HepG2 (cell line): ENCODE measurements at places on chromosomes 16 and 17. TPM values are rescaled to one million over a fixed set of nuclear protein-coding genes. Genes with fewer than 3 reads are reported as not detected.

ZACN gene
- total RNA-seq = 0.15 TPM in 1 of 2 replicates, not detected in the other

ZG16 gene
- 0.07 and 0.15 TPM in 2 replicates for total RNA-seq

HSPB9 gene
- 0.13 and 0.24 TPM in 2 replicates for total RNA-seq

C1QTNF1 gene
- 0.18 and 0.36 TPM in 2 replicates for total RNA-seq

MT1E gene
- total RNA-seq = 1,072 and 1,398 TPM in 2 replicates

CD300LG gene
- not detected in 2 replicates for total RNA-seq

DNA sequence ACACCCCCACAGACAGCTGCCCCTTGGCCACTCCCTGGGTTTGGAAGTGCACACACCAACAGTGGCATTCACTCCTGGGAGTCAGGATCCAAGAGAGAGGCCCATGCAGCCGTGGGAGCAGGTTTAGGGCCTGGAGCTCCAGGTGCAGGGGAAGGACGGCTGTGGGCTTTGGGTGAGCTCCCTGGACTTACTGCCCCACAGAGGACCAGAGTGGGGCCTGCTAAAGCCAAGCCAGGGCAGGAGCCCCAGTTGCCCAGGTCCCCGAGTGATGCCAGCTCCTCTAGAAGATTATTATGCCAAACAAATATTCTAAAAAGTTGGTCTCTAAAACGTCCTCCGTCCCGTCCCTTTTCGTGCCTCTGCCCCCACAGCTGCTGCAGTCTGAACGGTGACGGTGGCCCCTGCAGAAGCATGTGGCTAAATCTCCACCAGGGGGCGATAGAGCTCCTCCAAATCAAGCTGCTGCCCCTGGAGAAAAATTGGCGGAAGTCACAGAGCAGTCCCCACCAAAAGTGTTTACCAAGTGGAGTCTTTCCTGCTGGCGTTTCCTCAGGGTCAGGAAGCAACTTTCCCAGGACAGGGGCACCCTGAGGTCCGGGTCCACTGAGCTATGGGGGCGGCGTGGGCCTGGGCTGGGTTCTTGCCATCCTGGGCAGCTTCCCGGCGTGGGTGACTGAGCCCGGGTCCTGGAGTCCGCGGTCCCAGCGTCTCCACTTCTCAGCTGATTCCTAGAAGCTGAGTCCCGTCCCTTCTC, 4.2 kb downstream of the ARMC7 start:
- peak; percentile 84 for DNase-seq

GRCh38 chr17:81120149-81120484, 45.2 kb upstream of the PVALEF start:
- DNase-seq = no peak

- no peak for DNase-seq
Measured at GRCh38 chr17:40459636-40460603, 16.7 kb downstream of the IGFBP4 start.

- no peak for DNase-seq
Measured at GRCh38 chr17:60817192-60817591, 139.5 kb downstream of the BCAS3 start.

GRCh38 chr16:67391424-67392300, 1.6 kb downstream of the TPPP3 start:
- no peak for DNase-seq

DNA sequence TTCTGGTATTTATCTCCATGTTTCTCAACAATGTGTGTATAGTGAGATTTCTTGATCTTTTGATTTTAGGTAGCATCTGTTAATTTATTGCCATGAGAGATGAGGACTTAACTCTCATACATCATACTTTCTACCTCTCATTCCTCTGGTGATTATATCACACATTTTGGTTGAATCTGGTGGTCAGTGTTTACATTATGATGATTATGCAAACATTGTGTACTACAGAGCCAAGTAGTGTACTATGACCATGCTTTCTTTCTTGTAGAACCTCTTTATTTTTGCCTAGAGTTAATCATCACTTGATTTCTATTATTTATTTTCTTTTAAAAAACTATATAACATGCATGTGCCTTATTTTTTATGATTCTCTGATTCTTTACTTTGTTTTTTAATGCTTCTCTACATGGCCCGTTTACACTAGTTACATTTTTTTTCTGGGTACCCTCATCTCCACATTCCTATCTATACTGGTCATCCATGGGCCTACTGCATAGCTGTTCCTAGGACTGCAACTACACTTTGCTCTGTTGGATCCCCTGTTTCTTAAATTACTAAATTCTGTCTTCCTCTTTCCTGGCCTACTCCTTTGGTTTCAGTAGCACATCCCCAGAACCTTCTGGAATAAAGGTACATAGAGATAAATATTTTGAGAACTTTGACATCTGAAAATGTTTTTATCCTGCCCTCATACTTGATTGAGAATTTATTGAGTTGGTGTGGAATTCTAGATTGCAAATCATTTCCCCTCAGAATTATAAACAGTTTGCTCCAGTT, 63.0 kb upstream of the LRRC37A3 start:
- no peak for DNase-seq

- DNase-seq = no peak
Measured at GRCh38 chr16:17206712-17207111, 264.0 kb downstream of the XYLT1 start.

DNA sequence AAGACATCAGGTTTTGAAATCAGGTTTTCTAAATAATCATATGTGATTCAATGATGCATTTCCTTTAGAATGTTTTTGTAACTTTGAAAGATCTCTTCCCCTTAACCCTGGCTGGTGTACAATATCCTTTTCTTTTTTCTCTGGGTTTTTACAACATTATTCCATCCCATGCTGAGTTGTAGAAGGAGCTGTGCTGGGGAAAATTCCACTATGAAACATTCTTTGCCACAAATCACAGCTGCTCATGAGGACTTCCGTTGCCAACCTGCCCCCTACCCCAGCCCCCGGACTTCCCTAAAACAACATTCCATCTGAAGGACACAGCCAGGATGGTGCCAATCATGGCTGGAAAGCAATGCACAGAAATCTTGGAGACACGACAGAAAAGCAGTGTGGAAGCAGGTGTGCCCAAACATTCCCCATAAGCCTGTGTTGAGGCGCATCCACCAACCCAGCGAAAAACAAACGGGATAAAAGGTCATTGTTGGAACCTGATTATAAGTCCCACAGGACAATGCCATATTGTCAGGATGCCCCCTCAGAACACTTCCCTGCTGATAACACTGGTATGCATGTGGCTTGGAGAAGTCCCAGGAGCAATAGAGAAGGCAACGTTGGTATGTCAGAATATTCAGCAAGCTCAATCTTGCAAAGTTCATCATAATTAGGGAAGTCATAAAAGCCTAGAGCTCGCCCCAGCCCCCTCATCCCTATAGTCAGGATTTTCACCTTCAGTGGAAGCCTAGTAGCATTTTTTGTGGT, 475.0 kb downstream of the HS3ST3B1 start:
- DNase-seq = no peak

DNA sequence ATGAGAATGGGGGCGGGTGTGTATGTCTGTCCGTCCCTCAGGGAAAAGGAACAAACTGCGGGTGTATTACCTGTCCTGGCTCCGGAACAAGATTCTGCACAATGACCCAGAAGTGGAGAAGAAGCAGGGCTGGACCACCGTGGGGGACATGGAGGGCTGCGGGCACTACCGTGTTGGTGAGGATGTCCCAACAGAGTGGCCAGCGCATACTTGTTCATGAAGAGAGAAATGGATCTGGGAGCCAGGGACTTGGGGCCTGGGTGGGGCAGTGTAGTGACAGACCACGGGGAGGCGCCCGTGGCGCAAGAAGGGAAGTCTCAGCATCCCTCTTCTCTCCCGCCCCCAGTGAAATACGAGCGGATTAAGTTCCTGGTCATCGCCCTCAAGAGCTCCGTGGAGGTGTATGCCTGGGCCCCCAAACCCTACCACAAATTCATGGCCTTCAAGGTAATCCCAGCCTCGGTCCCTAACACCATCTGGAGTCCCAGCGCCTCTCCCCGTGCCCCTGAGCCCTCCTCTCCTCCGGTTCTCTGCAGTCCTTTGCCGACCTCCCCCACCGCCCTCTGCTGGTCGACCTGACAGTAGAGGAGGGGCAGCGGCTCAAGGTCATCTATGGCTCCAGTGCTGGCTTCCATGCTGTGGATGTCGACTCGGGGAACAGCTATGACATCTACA, 3.5 kb upstream of the C17orf107 start:
- DNase-seq = no peak

DNA sequence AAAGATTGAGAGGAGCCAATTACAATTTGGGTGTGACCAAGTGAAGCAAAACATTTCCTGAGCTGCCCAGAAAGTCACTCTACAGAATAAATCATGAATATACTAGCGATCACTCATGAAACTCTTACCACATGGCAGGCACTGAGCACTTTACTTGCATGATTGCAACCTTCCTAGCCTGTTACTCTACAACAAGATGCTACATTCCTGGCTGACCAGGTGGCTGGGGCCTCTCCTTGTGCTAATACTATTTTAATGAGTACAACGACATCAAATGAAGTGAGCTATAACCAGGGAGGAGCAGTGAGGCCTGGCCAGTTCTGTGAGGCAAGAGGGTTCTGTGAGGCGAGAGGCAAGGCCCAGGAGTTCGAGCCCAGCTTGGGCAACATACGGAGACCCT, 75.2 kb downstream of the CPPED1 start:
- no peak for DNase-seq

GRCh38 chr17:14299280-14300141, 1.4 kb upstream of the HS3ST3B1 start:
- DNase-seq = peak; percentile 65

- no peak for DNase-seq
Measured at GRCh38 chr17:63925615-63926014, 6.5 kb downstream of the CD79B start.

DNA sequence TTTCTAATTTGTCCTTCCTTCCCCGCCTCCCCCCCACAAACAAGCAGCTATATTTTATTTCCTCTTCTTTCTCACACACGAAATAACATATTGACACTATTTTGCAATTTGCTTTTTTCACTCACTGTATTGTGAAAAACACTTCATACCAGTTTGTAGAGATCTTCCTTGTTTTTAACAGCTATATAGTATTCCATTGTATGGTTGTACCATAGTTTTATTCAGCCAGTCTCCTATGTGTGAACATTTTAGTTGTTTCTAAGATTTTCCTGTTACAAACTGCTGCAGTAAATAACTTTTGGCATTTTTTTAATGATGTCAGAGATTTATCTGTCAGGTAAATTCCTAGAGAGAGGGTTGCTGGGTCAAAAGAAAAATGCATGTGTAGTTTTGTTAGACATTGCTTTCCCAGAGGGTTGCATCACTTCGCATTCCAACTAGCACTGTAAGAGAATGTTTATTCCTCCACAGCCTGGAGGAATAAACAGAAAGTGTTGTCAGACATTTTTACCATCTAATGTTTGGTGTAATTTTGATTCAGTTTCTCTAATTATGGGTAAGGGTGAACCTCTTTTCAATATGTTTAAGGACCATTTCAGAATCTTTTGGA, 101.2 kb downstream of the MRTFB start:
- peak; percentile 48 for DNase-seq

GRCh38 chr17:43958748-43959352, 5.1 kb upstream of the PYY start:
- no peak for DNase-seq

DNA sequence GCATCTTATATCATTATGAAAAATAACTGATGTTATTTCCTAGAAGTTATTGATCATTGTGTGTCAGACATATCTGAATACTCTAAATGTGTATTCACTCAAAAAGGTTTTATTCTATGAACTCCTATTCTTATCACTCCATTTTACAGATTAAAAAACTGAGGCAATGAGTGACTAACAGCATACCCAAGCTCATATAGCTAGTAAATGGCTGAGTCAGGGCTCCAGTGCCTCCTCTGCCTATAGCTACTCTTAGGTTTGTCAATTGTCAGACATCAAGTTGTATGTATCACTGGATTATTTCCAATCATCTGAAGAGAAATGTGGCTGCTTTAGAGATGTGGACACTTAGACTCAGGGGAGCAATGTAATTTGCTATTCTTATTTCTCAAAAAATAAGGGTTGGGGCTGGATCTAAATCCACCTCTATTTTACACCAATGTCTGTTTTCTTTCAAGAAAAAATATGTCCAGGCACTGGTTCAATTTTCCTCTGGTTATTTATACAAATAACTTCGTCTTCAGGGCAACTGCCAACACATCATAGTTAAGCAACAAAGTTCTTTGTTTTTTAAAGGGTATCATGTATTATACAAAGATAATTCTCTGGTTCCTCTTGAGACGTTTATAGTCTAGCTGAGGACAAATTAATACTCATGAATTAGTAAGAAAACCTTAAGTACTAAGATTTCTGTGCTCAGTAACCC, 328.9 kb upstream of the MAF start:
- DNase-seq = no peak

GRCh38 chr17:77231076-77231871, 90.5 kb downstream of the SEC14L1 start:
- DNase-seq = no peak

DNA sequence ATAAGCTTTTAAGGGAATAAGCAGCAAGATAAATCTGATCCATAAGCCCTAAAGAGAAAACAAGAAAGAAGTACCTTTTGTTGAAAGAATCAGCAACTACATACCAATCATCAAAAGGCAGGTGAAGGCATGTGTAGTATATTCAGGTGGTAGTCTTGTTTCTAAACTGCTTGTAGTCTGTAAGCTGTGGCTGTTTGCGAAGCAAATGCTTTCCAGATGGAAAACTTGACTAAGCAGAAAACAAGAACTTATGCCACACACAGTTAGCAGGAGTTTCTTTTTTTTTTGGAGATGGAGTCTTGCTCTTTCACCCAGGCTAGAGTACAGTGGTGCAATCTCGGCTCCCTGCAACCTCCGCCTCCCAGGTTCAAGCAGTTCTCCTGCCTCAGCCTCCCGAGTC, 5.7 kb downstream of the CBX1 start:
- no peak for DNase-seq

GRCh38 chr16:17289674-17290635, 180.8 kb downstream of the XYLT1 start:
- DNase-seq = no peak

DNA sequence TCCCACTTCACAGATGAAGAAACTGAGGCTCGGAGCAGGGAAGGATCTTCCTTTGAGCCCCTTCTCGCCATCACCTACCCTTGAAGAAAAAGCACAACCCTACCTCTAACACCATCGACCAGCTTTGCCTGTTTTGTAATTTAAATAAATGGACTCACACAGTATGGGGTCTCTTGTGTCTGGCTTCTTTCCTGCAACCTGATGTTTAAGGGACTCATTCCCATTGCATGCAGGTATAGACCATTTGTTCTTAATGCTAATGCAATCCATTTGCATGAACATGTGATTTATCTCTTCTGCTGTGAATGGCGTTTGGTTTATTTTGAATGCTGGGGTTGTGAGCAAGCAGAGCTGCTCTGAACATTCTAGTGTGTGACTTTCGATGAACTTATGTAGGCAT, 150.8 kb upstream of the FOXF1 start:
- DNase-seq = no peak
